ENCODE measurements at places on chromosomes 1 and 21.

GRCh38 chr1:2181271-2181670 lies 13.3 kb downstream of the FAAP20 start:
- DNase-seq: no peak

DNA sequence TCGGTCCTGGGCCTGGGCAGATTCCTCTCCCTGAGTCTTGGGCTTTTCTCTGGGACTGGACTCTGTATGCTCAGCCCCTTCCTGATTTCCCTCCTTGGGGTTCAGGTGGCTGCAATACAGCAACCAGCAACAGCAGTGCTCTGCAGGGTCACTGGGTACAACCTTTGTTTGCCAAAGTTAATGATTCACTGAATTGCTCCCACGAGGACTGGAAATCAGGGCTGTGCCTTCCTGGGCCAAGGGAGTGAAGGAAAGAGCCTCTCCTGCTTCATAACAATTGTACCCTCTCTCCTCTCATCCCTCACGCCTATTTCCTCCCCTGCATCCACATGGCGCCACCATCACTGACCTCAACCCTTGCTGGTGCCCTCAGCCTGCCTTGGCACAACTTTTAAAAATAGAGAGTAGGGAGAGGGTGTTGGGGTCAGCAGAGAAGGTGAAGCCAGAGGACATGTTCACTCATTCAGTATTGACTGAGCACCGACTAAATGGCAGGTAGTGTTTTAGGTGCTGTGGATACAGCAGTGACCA lies 52.8 kb upstream of the GOLT1A start:
- DNase-seq: no peak

- DNase-seq: no peak
These were observed 21.5 kb downstream of the NCAM2 start for GRCh38 chr21:21019681-21020080.

DNA sequence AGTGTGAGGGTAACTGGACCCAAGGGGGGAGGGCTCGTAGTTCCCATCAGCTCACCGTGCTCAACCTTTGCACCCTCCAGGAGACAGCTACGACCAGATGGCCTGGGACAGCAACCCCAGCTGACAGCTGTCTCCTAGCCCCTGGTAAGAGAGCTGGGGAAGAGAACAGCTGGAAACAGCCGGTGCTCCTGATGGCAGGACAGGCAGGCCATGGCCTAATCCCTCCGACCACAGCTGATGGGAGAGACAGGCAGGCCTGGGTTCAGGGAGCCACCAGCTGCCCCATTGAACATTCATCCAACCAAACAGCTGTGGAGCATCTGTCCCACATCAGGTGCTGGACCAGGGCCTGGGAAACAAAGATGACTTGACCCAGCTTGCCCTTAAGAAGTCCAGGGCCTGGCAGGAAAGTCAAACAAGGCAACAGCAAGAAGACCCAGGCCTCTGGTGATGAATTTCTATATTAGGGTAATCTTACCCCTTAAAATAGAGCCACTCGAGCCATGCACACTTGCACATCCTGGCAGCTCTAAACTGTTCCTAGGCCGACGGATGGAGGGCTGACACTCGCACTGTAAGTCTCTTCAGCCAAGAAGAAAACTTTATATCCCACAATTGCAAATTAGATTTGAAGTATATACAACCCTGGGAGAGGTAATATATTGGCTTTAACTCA lies 12.2 kb downstream of the OLFML2B start:
- DNase-seq: no peak

DNA sequence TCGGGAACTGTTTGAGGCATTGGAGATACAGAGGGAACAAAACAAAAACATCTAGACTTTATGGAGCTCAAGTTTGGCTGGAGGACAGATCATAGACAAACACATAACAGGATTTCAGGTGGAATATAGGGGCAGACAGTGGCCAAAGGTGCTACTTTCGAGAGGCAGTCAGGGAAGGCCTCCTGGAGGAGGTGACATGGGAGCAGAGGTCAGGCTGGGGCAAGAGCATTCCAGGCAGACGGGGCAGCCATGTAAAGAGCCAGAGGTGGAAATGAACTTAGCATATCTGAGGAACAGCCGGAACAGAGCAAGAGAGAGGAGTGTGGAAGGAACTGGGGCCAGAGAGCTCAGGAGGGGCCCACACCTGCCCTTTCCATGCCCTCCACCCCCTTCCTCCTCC lies 122.3 kb downstream of the DMRTB1 start:
- no peak for DNase-seq

GRCh38 chr1:28439320-28439719 lies 66.5 kb upstream of the RCC1 start:
- no peak for DNase-seq

GRCh38 chr1:18820791-18821641 lies 38.4 kb downstream of the TAS1R2 start:
- peak; percentile 43 for DNase-seq

- no peak for DNase-seq
These were observed 46.2 kb downstream of the DMRTB1 start for GRCh38 chr1:53505401-53505800.

DNA sequence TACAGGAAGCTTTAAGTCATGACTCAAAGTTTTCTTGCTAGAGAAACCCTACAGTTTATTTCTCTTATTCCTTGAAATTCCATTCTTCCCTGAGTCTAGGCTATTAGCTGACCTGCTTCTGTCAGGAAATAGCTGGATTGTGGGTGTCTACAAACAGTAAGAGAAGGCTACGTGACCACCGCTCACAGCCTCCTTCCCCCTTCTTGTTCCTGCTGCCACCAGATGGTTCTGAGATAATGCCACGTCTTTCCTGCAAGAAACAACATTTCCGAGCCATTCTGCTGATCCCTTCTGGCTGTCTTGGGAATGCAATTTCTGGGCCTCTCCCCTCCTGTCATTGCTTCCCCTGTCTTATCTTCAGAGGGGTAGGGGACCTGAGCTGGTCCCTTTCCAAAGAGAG lies 128.9 kb upstream of the SGIP1 start:
- no peak for DNase-seq

DNA sequence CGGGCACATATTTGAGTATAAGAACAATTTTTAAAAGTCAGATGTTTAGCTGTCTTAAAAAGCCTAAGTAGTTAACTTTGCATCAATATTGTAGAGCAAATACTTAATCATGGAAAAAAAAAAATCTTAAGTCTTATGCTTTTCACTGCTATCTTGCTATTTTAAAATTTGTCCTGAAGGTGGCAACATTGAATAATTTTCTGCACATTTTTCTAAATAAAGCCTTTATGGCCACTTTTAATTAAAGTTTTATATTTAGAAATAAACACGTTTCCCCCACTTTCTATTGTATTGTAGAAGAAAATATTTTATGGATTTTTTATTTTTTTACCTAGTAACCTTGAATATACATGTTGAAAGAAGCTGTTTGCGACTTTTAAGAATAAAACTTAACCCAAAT lies 198.8 kb downstream of the AMY1C start:
- DNase-seq: no peak

DNA sequence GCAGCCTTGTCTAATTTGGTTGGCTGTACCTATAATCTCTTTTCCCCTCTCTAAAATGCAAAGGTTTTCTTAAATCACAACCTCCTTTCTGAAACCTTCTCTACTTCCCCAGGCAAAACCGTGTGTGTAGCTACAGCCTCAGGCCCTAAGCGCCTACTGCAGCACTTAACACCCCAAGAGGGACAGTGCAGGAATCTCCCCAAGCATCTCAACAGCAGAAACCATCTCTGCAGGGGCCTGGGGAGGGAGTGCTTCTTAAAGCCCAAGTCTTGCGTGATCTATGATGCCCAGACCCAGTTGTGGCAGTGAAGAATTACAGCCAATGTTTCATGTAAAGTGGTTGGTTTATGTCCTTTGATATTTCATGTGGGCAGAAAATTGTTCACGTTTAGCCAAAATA lies 159.3 kb downstream of the DSCAM start:
- DNase-seq: no peak

- no peak for DNase-seq
These were observed 308.7 kb upstream of the PRMT6 start for GRCh38 chr1:106747791-106748190.

- DNase-seq: no peak
These were observed 46.1 kb downstream of the SLC44A3 start for GRCh38 chr1:94866164-94866807.

- DNase-seq: no peak
These were observed 2.0 kb downstream of the PRMT6 start for GRCh38 chr1:107058245-107059032.

GRCh38 chr1:192575499-192576189 lies at the start of gene RGS1:
RGS1 (plus strand) TSS chr1:192575773; CDS start chr1:192575793, 20 bp downstream.
- DNase-seq: no peak

DNA sequence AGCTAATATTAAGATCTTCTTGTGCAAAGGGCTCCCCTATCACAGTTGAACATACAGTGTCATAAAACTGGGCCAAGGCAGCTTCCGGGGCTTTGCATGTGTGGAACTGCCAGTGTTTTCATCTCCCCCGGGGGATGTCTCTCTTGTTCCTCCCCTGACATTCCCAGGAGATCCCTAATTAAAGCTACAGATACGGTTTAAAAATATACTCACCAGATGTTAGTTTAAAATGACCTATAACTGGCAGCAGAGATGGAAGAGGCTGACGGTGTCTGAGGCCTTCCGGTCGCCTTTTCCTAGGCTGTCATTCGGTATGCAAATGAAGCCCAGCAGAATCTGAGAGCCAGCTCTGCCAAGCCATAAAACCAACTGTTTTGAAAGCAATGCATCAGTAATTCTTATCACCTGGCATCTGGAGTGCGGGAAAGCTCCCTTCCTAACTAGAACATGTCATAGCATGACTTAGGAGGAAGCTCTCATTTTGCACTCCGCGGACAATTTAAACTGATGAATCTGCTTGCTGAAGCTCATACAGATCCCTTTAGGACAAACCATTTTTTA lies 436.5 kb upstream of the VAMP3 start:
- peak; percentile 96 for DNase-seq

DNA sequence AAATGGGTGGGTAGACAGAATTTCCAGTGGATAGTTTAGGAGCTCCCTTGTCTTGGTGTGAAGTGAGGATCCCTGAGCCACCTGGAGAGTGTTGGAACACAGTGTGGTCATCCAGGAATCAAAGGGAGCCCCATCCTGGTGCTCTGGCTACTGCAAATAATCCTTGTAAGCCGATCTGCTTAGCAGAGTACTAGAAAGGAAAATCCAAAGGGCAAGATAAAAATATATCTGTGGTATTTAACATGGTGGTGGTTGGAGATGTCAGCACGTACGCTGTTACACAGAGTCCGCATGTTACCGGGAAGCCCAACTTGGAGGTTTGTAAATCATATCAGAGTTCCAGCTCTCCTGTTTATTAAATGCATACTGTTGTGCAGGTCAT lies 39.0 kb downstream of the VANGL1 start:
- DNase-seq: no peak

GRCh38 chr1:207279652-207280051 lies 41.8 kb upstream of the CD55 start:
- DNase-seq: no peak

- DNase-seq: no peak
These were observed 108.6 kb downstream of the SIM2 start for GRCh38 chr21:36807422-36807928.

DNA sequence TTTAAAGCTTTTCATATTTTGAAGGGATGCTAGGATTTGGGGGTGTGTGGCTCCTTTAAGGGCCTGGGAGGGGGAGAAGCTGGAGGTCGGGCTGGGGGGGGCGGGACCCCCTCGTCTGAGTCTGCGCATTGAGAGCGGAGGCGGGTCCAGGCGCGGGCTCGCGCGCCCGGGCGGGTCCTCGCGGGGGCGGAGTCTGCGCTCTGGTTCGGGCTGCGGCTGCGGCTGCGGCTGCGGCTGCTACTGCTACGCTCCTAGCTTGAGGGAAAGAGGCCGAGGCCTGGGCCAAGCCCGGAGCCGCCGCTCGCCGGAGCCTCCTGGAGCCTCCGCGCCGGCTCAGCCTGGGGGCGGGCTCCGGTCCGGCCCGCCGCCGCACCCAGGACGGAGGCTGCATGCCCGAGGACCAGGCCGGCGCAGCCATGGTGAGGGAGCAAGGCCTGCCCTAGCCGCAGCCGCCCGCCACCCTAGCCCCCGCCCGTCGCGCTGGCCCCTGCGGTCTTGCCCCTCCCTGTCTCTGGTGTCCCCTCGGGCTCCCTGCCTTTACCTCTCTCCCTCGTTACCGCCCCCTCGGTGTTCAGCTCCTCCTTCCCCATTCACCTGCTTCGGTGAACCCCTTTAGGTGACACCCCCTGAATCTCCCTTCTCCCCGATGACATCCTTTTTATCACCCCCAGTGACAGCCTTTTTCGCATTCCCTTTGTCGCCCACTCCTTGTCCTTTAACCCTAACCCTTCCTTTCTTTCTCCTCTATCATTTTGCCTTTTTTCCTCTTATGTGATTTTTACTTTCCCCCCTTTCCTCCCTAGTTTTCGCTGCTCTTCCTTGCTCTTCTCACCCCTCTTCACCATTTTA lies at the start of gene ZYG11B:
TSS of gene ZYG11B (plus strand) at position 189 of the 849 bp plus-strand sequence. CDS start at position 390, 201 bp downstream.
- DNase-seq: peak; percentile 73

- no peak for DNase-seq
These were observed 63.7 kb downstream of the NRIP1 start for GRCh38 chr21:15001113-15001512.

DNA sequence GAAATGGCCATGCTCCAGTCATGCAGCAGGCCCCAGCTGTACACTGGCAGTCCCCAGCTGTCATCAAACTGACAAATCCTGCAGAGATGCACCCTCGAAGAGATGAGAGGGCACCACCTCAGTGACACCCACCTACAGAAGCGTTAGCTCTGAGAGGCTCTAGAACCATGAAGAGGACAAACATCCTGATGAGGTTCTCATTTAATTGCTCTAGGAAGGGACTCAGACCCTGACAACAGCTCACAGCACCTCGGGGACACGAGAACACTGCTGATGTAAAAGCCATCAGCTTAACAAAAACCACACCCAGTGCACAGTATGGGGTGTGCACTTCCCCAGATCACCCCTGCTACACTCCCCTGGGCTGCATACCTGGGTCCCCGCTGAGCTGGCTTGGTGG lies 3.4 kb downstream of the ZNF496 start:
- DNase-seq: no peak

DNA sequence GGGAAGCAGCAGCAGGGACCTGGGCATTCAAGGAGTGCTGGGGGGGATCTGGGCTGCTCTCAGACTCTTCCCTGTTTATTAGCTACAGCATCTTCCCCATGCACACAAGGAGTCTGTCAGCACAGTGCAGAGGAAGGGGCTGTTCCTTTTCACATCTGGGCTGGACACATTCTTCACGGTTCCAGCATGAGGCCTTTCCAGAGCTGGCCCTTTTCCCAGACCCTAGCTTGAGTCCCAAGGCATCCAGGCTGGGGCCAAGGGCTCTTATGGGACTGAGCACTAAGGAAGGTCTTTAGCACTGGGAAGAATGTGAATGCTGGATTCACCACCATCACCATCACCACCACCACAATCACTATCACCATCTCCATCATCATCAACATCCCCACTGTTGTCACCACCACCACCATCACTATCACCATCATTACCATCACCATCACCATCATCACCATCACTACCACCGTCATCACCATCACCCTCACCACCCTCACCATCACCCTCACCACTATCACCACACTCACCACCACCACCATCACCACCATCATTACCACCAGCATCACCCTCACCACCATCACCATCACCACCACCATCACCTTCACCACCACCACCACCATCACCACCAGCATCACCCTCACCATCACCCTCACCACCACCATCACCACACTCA lies 28.4 kb downstream of the PARK7 start:
- DNase-seq: no peak

- no peak for DNase-seq
These were observed 13.6 kb downstream of the GABRD start for GRCh38 chr1:2032737-2033136.

- no peak for DNase-seq
These were observed 86.1 kb upstream of the KIAA0040 start for GRCh38 chr1:175278734-175279116.
